ENCODE measurements at places on chromosomes 5 and 9.

DNA sequence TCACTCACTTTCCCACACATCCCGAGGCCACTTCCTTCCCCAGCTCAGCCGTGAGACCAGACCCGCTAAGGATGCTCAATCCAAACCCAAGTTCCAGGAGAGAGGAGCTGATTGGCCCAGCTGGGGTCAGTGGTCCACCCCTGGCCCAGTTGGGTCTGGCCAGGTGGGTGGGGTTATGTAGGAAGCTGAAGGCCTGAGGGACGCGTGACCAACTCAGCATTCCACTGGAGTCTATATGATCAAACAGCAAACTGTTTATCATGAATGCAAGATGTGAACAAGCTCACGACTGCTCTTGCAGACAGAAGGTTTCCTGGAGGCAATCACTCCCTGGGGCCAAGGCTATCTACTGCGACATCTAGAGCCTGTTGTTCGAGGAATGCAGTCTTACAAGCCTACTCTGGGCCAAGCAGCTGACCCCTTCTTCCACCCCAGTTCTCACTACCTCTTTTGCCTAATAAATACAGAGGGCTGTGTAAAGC lies 4.9 kb upstream of the RAPGEF1 start:
- DNase-seq, result no peak

DNA sequence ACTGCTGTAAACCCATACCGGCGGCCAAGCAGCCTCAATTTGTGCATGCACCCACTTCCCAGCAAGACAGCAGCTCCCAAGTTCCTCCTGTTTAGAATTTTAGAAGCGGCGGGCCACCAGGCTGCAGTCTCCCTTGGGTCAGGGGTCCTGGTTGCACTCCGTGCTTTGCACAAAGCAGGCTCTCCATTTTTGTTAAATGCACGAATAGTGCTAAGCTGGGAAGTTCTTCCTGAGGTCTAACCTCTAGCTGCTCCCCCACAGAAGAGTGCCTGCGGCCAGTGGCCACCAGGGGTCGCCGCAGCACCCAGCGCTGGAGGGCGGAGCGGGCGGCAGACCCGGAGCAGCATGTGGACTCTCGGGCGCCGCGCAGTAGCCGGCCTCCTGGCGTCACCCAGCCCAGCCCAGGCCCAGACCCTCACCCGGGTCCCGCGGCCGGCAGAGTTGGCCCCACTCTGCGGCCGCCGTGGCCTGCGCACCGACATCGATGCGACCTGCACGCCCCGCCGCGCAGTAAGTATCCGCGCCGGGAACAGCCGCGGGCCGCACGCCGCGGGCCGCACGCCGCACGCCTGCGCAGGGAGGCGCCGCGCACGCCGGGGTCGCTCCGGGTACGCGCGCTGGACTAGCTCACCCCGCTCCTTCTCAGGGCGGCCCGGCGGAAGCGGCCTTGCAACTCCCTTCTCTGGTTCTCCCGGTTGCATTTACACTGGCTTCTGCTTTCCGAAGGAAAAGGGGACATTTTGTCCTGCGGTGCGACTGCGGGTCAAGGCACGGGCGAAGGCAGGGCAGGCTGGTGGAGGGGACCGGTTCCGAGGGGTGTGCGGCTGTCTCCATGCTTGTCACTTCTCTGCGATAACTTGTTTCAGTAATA lies at the start of gene FXN:
Gene FXN (plus strand): TSS at position 315 of the 871 bp plus-strand sequence. CDS start 31 bp downstream, at position 346.
- DNase-seq, result peak; percentile 80

DNA sequence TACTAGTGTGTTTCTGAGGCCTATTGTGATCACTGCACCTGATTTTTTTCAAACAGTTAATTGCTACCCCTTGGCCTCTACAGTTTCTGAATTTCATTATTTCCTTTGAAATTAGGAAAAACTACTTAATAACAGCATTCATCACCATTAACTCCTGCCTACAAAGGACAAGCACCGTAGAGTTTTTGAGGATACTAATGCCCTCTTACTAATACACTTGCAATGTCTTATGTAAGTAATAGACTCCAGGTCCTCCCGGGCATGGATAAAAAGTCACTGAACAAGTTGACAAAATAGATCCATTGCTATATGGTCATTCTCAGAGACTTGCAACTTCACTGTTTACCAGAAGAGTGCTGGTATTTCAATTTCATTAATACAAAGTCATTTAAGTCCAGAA lies 1172.5 kb downstream of the CDH12 start:
- no peak for DNase-seq

DNA sequence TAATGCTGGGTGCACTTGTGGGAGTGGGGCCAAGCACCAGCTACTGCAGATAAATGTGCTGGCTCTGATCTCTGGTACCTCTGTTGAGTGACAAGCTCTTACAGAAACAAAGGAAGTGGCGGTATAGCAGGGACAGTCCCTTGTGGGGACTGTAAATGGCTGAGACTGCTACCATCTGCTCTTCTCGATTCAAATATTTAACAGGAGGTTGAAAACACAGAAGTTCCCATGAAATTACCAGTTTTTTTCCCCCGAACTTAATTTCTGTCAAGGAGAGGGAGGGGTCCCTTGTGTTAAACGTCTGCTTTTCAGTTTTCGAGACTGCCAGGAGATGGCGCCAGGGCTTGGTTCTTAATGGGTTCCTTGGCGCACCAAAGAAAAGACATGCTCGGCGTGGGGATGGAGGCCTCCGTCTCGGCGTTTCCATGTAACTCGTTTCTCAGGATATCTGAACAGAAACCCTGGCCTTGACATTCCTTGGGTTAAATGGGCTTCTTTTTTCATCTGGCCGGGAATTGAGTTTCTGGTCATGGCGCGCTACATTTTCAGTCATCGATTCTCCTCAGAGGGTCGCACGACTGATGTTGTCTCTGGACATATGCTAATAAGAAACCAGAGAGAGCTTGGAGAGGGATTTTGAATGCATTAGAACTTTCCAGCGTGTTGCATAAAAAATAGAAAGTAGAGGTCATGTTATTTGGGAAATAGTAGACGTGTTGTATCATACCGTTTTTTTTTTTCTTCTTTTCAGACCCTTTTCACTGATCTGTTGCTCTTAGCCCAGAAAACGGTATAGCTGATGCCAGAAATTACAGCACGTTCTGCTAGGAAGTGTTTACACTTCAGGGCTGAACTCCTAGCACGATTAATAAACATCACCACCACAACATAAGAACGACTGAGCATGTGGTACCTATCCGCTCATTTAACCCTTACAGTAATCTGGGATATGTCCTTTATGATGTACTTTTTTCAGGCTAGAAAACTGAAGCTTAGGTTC lies 64.0 kb downstream of the CARTPT start:
- DNase-seq, result peak; percentile 79

- no peak for DNase-seq
Observed at GRCh38 chr9:136626740-136627642, 35.7 kb upstream of the EGFL7 start.

DNA sequence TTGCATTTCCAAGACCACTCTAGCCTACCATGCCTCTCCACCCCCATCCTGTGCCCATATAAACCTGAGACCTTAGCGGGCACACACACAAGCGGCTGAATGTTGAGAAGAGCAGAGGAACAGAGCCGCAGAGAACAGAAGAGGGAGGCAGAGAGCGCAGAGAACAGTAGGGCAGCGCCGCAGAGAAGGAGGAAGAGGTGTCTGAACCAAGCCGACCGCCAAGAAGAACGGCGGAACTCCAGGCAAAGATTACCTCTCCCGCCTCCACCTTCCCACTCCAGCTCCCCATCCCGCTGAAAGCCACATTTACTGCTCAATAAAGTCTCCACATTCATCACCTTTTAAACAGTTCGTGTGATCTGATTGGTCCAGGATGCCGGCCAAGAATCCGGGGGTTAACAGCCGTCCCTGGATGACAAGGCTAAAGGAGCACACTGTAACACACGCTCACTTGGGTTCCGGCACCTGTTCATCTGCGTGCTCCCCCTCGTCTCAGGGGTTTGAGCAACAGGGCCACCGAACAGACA lies 33.2 kb downstream of the GRIN3A start:
- no peak for DNase-seq

DNA sequence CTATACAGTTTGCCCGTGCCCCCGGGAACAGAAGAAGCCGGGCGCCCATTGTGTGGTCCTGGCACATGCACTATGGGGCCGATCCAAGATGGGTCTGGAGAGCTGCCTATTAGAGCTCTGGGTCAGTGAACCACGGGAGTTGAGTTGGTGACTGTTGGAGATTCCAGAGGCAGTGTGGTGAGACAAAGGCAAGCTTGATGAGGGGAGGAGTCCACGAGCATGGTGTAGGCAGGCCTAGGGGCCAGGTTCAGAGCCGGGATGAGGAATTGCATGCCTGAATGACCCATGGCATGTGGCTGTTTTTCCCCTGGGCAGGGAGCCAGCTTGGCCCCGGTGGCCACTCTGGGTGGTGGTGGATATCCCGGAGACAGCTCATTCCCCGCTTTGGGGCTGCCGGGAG lies 84.4 kb upstream of the STC2 start:
- no peak for DNase-seq

GRCh38 chr5:148523139-148523538 lies 131.2 kb downstream of the HTR4 start:
- DNase-seq, result no peak

DNA sequence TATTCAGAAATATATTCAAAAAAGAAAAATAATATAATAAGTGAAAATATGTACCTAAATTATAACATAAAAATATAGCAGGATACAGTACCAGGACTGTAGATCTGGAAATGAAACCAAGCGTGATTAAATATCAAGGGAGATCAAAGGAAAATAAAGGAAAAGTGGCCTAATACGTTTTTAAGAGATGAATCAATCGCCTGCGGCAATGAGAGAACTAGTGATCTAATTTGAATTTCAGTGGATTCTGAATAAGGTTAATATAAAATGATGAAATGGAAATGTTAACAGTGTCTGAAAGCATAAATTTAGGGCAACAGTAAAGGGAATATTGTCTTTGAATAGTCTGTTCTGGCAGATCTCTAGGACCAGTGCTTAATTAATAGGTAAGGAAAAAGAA lies 1761.9 kb upstream of the ACO1 start:
- no peak for DNase-seq

- DNase-seq, result no peak
Observed at GRCh38 chr9:107711542-107711941, 222.0 kb upstream of the KLF4 start.

DNA sequence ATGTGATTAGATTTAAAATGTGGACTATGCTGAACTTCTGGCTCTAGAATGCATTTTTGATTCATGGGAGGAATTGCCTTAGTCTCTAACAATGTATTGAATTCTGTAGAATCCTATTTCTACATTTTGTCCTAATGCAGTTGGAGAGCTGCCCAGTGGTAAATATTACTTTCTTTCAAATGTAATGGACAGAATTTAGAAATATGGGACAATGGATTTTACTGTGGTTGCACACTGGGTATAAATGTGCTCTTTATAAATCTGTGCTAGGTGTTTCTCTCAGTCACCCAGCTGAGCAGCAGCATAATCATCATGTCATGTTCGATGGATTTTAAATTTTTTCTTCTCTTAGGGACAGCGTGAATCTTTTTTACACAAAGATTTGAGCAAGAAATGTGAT lies 141.7 kb downstream of the ADGRV1 start:
- DNase-seq, result no peak

DNA sequence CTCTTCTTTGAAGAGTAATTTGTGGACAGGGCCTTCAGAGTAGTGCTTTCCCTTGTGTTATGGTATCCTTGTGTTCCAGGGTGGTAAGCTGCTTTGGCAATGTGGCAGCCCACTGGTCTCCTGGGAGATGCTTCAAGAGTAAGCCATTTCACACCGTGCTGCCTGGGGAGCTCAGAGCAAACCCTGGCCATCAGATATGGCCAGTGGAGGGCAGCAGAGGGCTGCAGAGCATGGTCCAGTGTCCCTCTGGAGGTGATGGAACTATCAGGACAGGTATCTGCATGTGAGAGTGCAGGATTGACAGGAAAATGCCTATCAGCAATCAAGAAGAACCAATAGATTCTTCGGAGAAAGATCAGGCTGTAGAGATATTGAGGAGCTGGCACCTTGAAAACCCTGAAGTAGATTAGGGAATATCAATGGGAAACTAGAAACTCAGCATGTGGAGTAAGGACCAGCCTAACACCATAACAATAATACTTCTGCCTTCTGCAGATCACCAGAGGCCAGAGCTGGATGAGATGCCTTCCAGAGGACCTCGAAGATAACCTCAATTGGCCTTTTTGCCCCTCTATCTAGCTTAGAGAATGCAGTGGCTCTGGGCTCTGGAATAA lies 90.8 kb downstream of the PLPPR1 start:
- DNase-seq, result peak; percentile 43

DNA sequence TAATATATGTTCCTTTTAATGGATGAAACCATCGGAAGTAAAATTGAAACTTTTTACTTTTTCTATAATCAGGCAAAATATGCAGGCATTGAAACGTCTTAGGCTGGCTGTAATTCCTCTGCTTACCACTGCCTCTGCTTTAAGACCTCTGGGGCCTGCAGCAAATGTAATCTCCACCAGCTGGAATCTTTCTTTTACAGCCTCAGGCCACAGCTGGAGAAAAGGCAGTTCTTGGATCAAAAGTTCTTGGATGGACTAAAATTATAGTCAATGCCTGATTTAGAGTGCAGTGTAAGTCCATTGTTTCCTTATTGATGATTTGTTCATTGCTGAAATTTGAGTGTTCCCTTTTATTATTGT lies 396.7 kb downstream of the KCTD16 start:
- no peak for DNase-seq

DNA sequence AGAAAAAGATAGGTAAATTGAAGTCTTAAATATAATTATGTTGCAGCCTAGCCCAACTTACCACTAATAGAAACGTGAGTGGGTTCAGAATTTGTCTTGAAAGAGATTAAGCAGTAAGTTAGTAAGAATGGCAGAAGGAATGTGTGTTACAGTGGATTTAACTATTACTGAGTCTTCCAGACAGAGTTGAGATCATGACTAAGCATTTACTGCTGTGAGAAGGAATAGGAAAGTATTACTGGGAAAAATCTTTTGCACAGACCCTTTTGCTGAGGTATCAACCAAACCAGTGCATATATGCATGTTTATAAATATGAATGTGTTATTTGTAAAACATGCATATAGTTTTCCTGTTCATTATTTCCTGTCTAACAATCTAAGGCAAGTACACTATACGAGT lies 112.8 kb upstream of the EFNA5 start:
- DNase-seq, result no peak

DNA sequence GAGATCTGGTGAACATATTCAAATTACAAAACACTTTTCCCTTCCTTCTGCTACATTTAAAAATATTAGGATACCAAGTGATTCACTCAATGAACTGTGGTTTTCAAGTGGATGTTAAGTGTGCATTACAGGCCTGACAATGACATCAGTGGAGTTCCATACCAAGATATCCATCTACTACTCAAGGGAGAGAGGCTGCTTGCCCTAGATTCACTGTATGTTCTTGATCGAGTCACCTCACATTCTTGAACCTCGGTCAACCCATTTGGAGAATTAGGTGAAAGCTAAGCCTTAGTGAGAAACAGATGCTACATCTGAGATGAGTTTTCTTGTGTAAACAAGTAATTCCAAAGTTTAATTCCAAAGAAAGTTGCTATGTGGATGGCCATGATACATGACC lies 142.2 kb downstream of the FGF10 start:
- DNase-seq, result no peak

- no peak for DNase-seq
Observed at GRCh38 chr9:71681104-71681707, 87.1 kb downstream of the CEMIP2 start.

- no peak for DNase-seq
Observed at GRCh38 chr9:122252796-122253195, 11.8 kb downstream of the RBM18 start.

- no peak for DNase-seq
Observed at GRCh38 chr5:127876384-127876783, 173.2 kb downstream of the CCDC192 start.

Measured in left kidney (tissue), 8 donors.